ENCODE measurements at places on chromosomes 2 and 18.

- DNase-seq: no peak
Observed at GRCh38 chr2:104539649-104540048, 314.3 kb upstream of the POU3F3 start.

GRCh38 chr2:234517971-234518370 lies 21.1 kb upstream of the ARL4C start:
- DNase-seq: no peak

- no peak for DNase-seq
Observed at GRCh38 chr2:67824186-67824585, 238.6 kb downstream of the C1D start.

DNA sequence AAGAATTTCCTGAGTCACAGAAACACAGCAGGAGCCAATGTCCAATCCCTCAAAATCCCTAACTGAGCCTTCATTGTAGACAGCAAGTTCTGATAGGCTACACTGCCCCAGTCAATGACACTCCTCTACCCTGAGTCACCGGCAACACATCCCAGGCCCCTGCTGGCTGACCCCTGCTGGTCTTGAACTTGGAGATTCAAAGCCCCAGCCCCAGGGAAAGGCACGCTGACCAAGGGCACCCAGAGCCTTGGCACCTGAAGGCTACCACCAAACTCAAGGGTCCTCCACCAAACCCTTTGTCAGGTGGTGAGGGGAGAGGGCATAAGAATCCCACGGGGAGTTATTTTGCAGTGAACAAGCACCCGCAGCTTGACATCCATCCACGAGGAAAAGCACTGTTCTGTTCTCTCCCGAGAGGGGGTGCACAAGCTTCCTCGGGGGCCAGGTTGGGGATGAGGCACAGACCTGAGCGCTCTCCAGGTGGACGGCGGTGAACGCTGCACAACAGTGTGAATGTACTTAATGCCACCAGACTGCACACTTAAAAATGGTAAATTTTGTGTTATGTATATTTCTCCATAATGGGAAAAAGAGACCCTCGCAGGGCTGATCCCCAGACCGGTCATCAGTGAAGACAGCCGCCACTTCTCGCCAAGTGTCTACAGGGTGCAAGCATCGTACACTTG lies 46.9 kb downstream of the TFCP2L1 start:
- no peak for DNase-seq

- DNase-seq: peak; percentile 71
Observed at GRCh38 chr2:235940330-235940729, 227.9 kb downstream of the GBX2 start.

DNA sequence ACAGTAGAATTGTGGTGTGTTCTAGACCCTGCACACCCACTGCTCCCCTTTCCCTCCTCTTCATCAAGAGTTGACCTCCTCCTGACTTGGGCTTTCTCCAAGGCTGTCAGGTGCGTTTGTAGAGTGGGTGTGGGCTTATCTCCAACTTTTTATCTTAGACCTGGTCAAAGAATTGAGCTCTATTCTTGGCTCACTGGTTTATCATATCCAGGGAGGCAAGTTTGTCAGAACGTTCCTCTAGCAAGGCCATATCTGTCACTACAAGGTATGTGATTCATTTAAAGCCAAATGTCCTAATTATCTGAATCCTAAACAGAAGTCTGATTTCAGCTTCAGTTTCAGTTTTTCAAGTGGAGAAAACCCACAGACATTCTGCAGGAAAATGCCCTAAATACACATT lies 117.1 kb upstream of the MGAT5 start:
- DNase-seq: no peak

GRCh38 chr2:80461505-80462197 lies 157.1 kb upstream of the LRRTM1 start:
- no peak for DNase-seq

DNA sequence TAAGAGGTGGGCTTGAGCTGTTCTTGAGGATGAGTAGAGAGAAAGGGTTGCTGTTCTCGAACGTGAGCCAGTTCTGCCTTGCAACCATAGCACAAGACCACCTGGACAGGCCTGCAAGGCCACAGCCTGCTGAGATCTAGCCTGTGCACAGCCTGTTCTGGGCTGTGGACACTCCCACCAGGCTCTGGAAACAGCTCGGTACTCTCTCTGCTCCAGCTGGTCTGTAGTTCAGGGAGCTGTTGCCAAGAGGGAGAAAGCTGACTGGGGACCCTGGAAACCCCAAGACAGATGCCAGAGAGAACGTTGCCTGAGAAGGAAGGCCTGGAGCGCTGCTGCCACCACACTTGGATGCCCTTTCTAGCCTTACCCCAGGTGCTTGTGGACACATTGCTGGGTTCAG lies 69.8 kb downstream of the CTIF start:
- no peak for DNase-seq

DNA sequence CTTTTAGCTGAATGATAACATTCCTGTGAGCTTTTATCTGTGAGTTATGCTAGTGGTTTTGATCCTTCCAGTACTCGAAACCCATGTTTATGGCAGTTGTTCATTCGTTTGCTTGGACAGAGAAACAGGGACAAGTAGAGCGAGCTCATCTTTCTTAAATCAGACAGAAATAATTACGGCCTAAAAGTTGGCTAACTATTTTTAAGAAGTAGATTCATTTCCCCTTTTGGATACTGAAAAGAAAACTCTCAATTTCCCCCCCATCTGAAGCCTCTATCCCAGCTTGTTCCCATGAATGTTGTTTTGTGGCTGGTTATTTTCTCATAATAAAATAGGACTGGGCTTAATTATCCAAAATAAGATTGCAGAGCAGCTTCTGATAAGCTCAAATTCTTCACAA lies 67.1 kb downstream of the ANTXR1 start:
- no peak for DNase-seq

- DNase-seq: no peak
Observed at GRCh38 chr2:240326886-240327285, 108.6 kb upstream of the GPC1 start.

- DNase-seq: no peak
Observed at GRCh38 chr2:27135478-27135955, 1.1 kb upstream of the PREB start.

GRCh38 chr2:123563515-123563914 lies 461.6 kb upstream of the CNTNAP5 start:
- DNase-seq: no peak

GRCh38 chr2:228665232-228665631 lies 483.7 kb upstream of the SPHKAP start:
- DNase-seq: no peak

DNA sequence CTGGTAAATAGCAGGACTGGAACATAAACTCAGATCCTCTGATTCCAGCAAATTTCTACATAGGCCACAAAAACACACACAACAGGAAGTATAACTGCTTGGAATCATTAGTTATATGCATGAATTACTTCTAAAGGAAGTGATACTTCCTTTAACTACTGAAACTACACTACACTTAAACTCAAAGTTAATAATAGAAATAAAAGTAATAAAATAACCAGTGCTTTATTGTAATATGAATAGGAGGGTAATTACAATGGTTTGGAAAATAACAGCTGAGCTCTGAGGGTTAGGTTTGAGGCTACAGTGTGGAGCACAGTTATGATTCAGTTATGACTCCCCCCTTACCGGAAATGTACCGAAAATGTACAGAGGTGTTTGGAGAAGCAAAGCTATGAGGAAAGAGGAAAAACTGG lies 18.5 kb upstream of the POLI start:
- no peak for DNase-seq

GRCh38 chr2:48699348-48699930 lies 56.1 kb downstream of the LHCGR start:
- DNase-seq: no peak

GRCh38 chr2:239690651-239691631 lies 290.1 kb upstream of the HDAC4 start:
- no peak for DNase-seq

All from left cardiac atrium (tissue), 4 donors.